ENCODE measurements at places on chromosomes 7 and 10.

GRCh38 chr7:120274482-120274881 is 1.5 kb downstream of the KCND2 start:
- no peak for DNase-seq

- DNase-seq: no peak
These were observed 163.2 kb downstream of the JAZF1 start for GRCh38 chr7:28017372-28017771.

GRCh38 chr7:39083781-39084180 is 106.1 kb downstream of the POU6F2 start:
- no peak for DNase-seq

DNA sequence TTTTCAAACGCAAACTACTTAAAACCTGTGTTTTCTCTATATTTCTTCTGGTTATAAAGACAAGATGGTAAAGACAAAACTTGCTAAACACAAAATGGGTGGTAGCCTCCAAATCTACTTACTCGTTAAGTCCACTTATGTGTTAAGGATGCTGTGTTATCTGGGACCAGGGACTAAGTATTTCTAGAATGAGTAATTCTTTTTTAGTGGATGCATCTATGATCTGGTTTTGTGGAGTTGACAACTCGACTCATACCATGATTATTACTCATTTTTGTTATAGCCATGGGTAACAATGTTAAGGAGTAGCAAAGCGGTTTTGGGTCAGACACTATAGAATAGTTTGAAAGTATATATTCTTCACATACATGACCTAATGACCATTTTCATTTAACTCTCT is 239.5 kb upstream of the FOXP2 start:
- DNase-seq: no peak

DNA sequence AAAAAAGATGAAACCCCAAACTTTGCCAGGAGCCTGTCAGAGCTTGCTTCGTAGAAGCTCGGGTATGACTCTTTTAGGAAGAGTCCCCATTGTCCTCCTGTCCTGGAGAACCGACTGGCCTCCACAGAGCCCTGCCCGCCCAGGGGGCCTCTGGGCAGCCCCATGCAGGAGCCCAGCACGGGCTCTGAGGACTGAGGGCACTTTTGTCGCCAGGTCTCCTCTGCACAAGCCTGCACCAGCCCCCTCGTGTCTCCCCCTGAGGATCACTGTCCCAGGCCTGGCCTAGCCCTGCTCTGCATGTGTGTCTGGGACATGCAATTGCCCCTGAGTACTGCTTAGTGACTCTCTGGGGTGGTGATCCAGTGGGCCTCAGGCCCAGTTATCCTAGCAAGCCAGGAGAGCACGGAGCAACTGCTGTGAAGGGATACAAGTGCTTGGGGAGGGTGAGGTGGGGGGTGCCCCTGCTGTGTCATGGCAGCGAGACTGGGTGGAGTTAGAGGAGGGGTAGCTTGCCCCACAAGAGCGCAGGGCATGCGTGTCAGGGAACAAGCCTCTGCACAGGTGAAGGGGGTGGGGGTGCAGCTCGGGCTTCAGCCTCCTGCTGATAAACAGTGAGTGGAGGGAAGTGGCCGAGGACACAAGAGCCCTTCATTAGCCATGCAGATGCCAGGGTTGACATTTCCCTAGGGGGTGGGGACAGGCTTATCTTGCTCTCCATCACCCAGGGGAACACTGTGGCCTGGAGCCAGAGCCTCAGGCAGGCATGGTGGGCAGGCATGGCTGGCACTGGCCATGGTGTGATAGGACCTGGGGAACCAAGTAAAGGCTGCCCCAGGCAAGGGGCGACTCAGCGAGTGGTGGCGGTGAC is 143.4 kb downstream of the C10orf105 start:
- no peak for DNase-seq

- no peak for DNase-seq
These were observed 219.3 kb downstream of the WDR11 start for GRCh38 chr10:121070275-121071070.

GRCh38 chr10:92695679-92696605 is 6.2 kb downstream of the HHEX start:
- no peak for DNase-seq

- DNase-seq: no peak
These were observed 744 bp upstream of the EBF3 start for GRCh38 chr10:129964611-129965424.

DNA sequence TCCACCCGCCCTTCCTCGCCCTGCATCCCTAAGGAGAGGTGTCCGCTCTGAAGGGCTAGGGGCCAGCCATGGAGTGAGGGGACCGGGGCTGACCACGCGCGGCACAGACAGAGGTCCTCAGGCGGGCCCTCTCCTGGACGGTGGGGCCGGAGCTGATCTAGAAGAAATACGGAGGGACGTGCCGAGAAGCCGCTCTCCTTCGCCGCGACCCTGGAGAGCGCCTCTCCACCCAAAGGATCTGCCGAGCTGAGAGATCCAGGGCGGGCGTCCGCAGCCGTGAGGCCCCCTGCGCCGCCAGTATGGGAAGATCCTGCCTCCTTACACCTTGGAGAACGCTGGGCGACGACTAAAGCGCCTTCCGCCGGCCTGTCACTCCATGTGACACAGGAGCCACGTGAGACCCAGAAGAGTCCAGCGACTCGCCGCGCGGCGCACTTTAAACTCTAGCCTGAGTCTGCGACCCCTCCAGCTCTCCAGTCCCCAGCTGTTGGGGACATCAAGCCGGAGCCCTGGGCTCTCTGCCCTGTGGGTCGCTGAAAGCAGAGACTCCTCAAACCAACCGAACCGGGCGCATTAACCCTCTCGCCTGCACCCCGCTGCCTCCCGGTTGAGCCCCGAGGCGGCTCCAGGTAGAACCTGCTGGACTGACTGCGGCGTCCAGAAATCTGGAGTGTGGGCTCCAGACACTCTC is 1.5 kb upstream of the SFMBT2 start:
- DNase-seq: no peak

DNA sequence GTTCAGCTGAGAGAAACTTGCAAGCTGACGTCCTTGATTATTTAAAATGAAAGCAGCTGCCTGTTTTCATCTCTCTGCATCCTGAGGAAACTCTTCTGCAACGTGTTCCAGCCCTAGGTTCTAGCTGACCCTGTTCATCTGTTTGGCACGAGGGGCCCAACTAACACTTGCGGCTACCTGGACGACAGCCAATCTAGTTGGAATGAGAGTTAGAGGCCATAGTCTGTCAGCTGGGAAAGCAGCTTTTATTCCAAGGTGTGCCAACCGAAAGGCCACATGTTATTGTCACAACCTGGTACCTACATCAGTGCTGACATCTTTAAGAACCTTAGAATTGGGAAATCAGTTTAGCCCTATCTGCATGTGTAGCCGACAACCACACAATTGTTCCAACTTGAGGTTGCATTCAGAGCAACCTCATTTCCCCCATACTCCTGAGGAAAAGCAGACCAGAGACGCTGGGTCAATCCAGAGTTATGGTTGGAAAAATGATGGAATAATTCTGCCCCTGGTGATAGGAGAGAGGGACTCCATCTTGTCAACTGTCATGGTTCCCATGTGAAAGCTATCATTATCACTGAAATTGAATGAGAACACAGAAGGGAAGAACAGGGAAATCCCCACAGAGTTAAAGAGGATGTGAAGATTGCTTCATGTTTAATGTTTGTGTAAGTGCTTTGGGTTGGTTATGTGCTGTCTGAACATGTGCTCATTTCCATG is 121.6 kb downstream of the EGFR start:
- no peak for DNase-seq

DNA sequence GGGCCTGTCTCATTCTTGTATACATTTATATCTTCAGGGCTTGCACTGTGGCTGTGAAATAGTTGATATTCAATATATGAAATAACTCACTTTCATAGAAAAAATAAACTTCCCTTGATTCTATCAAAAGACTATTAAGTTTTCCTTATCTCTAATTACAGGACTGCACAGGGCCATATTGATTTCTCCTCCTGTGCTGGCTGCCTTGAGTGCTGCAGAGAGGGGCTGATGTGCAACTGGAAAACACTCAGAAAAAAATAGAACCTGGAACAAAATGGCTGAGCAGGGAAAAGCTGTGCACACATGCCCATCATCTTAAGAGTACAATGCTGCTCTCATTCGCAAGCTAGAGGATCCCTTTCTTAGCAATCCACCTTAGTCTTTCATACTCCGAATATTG is 5.9 kb upstream of the HDAC9 start:
- DNase-seq: no peak

GRCh38 chr10:110680273-110681020 is 36.3 kb downstream of the RBM20 start:
- no peak for DNase-seq

DNA sequence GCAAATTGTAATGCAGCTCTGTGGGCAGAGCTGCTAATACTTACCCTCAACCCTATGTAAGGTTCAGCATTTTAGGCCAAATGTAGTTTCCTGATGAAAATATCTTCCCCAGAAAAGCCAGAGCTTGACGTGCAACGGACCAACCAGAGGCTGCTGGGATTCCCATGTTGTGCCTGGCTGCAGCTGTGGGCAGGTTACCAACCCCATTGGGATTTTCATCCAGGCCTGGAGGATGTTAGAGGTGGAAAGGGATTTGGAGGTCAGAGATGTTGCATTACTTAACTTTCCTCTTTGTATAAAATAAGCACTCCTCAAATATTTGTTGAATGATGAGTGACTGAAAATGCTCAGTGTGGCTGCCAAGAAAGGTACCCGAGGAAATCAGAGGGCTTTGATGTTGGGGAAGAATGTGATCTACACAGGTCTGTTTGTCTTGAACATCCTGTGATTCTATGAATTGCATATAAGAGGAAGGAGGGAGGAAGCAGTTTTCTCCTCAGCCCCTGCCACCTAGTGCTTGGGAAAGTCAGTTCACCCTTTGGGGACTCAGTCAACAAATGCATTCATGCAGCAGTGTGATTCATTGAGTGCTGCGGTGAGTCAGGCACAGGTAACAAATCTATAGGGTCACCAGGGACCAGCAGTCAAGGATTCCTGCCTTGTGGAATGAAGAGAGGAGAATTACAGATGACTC is 487.2 kb downstream of the RPS24 start:
- DNase-seq: no peak

- no peak for DNase-seq
These were observed 211.1 kb upstream of the TCF7L2 start for GRCh38 chr10:112738606-112739591.

GRCh38 chr7:133861876-133862275 is 265.3 kb upstream of the LRGUK start:
- no peak for DNase-seq

- DNase-seq: peak; percentile 9
These were observed 75.7 kb upstream of the CCDC71L start for GRCh38 chr7:106736508-106737201.

DNA sequence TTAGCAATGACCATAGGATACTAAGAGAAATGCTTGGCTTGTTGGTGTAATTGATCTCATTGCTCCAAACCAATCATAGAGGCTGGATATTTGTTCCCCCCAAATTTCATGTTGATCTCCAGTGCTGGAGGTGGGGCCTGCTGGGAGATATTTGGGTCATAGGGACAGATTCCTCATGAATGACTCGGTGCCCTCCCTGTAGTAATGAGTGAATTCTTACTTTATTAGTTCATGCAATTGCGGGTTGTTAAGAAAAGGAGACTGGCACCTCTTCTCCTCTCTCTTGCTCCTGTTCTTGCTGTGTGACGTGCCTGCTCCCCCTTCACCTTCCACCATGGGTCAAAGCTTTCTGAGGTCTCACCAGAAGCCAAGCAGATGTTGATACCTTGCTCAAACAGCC is 630.1 kb downstream of the CALN1 start:
- no peak for DNase-seq

GRCh38 chr7:109126404-109127050 is 556.9 kb downstream of the DNAJB9 start:
- no peak for DNase-seq

- no peak for DNase-seq
These were observed 1.4 kb downstream of the ZMIZ1 start for GRCh38 chr10:79070081-79070605.

- no peak for DNase-seq
These were observed 609.4 kb upstream of the PCDH15 start for GRCh38 chr10:55410415-55410885.

DNA sequence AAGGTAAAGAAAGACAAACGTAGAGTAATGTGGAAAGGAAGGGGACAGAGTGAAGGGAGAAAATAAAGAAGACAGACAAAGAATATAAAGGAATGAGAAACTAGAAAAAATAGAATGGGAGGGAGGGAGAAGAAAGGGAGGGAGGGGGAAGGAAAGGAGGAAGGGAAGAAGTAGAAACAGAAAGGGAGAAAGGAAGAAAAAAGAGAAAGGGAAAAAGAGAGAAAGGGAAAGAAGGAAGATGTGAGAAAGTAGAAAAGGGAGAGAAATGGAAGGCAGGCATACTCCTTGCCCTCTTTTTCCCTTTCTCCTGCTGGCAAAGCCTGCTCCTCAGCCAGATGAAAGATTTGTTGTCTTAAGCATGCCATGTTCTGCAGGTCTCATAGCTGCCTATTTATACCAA is 1137.8 kb upstream of the C7orf33 start:
- DNase-seq: no peak

GRCh38 chr7:15087771-15088170 is 185.2 kb upstream of the DGKB start:
- DNase-seq: no peak

- no peak for DNase-seq
These were observed 59.1 kb upstream of the SMNDC1 start for GRCh38 chr10:110363572-110364411.

GRCh38 chr10:35079763-35080162 is 10.4 kb downstream of the CUL2 start:
- no peak for DNase-seq

DNA sequence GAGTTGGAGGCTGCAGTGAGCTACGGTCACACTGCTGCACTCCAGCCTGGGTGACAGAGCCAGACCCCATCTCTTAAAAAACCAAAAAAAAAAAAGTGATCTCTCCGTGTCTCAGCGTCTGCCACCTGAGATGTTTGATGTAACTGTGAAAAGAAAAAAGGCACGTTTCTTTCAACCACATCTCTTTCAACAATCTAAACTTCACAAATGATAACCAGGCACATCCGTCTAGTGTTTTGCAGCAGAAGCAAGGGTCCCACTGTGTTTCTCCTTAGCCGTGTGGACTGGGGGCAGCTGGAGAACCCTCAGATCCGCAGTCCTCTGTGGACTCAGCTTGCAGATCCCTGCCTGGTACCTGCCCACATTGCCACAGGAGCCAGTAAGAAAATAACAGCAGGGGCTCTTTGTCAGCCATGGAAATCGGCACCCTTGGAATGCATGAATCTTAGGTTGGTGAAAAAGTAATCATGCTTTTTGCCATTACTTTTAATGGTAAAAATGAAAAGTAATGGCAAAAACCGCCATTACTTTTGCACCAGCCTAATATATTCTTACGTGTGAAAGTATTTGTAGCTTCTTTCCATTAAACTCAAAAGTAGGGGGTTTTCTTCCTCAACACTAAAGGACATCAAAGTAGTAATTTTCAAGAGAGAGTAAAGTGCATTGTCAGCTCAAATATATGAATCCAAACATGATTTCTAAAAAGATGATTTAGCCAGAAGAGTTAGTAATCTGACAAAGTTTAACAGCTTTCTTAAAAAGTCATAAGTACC is 276.5 kb downstream of the CCDC3 start:
- DNase-seq: no peak

- no peak for DNase-seq
These were observed 25.3 kb upstream of the WNT2 start for GRCh38 chr7:117347962-117348672.

Measured in activated CD4-positive, alpha-beta T cell treated with anti-CD3 and anti-CD28 coated beads, Interleukin-2, amount 50 U/mL, for 4 hours (primary cell).